ENCODE measurements at places on chromosomes 2 and 18.

DNA sequence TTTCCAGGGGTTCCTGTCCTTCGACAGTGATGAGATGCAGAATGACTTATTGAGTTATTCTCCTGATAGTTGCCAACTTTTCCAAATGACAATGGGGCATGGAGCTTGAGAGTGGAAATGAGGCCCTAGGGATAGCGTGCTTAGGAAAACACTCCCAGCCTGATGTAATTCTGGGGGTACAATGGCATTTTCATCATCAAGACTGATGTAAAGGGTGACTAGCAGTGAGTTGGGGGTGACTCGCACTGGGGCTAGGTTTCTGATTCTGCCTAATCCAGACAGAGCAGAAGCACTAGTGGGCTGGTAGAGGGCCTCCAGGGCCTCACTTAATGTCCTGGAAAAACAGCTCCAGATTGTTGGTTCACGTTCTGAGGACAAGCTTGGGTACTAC lies 34.0 kb upstream of the IL37 start:
- no peak for DNase-seq

DNA sequence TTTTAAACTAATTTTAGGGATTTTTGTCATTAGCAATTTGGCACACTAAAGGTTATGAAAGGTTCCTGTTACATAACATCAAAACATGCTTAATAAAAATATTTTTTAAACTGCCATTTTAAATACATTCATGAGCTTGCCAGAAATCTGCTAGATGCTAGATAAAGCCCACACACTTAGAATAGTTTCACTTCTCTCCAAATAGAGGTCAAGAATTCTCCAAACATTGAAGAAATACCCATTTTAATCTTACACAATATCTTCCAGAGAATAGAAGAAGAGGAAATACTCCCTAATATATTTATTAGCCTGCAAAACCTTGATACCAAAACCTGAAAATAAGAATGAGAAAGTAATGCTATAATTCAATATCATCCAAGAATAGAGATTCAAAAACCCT lies 247.5 kb downstream of the PTH2R start:
- no peak for DNase-seq

- DNase-seq: no peak
Measured at GRCh38 chr2:242031481-242032019, 162.0 kb downstream of the RTP5 start.

GRCh38 chr2:190843890-190844699 lies 36.5 kb upstream of the GLS start:
- no peak for DNase-seq

DNA sequence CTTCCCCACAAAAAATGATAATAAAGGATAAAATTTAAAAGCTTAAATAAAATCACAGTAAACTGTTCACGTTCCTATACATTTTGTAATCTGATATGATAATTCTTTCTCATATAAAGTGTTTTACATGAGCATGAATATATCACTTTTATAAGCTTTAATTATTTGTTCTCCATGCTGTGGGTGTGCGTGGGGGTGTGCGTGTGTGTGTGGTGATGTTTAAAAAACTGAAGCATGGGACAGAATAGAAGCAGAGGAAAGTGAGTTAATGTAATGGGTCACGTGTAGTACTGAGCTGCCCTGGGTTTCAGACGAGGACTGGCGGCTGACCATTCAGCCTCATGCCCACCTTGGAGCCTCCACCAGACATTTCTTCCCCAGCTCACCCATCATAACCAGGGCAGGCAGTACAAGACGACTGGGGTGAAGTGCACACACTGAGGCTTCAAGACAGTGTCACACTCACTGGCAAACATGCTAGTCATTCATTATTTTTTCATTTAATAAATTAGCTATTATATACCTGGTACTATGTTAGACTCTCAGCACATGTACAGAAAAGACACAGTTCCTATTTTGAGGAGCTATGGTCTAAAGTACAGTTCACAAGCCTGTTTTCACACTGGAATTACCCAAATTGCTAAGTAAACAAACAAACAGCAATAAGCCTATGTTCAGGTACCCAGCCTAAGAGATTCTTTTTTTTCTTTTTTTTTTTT lies 97.2 kb upstream of the LPIN2 start:
- no peak for DNase-seq

Data from GM19239 (cell line).